ENCODE measurements at places on chromosomes 12 and 14. TPM values are rescaled to one million over a fixed set of nuclear protein-coding genes. Genes with fewer than 3 reads are reported as not detected.

CD163L1 gene
- under 0.01 TPM for total RNA-seq

TRAF3 gene
- total RNA-seq, result 31.6 TPM

FOXG1 gene
- total RNA-seq, result under 0.01 TPM

OTOGL gene
- total RNA-seq, result under 0.01 TPM

GZMB gene
- total RNA-seq, result not detected

EPYC gene
- total RNA-seq, result not detected

ENDOU gene
- under 0.01 TPM for total RNA-seq

DDN gene
- total RNA-seq, result 0.33 TPM

AP5M1 gene
- total RNA-seq, result 20.7 TPM

PLBD1 gene
- total RNA-seq, result 1.4 TPM

APOF gene
- total RNA-seq, result not detected

DPF3 gene
- 3.1 TPM for total RNA-seq

RNF212B gene
- total RNA-seq, result not detected

MYF6 gene
- total RNA-seq, result 0.11 TPM

SRP54 gene
- 118 TPM for total RNA-seq

FMNL3 gene
- total RNA-seq, result 26.3 TPM

FGF23 gene
- not detected for total RNA-seq

REP15 gene
- total RNA-seq, result 2.3 TPM

FGF6 gene
- not detected for total RNA-seq

CATSPERB gene
- total RNA-seq, result 0.11 TPM

KRT75 gene
- not detected for total RNA-seq

GTF2H3 gene
- total RNA-seq, result 44.7 TPM

LMNTD1 gene
- total RNA-seq, result 1.9 TPM

MSRB3 gene
- total RNA-seq, result 30.4 TPM

SRRM4 gene
- under 0.01 TPM for total RNA-seq

TMEM52B gene
- not detected for total RNA-seq

MYF5 gene
- total RNA-seq, result not detected

RTL1 gene
- total RNA-seq, result under 0.01 TPM

HOXC6 gene
- total RNA-seq, result not detected

KRT73 gene
- total RNA-seq, result not detected

PMEL gene
- 1.5 TPM for total RNA-seq

FANCM gene
- total RNA-seq, result 6.2 TPM

HOTAIR gene
- not detected for total RNA-seq

MDP1 gene
- total RNA-seq, result 18.9 TPM

CYP27B1 gene
- total RNA-seq, result 0.55 TPM

TMEM229B gene
- 0.33 TPM for total RNA-seq

ZNF10 gene
- total RNA-seq, result 7.0 TPM

SYCP3 gene
- 0.11 TPM for total RNA-seq

RERGL gene
- total RNA-seq, result not detected

GALNT16 gene
- total RNA-seq, result 1.1 TPM

SLC5A8 gene
- total RNA-seq, result not detected

RAB3IP gene
- total RNA-seq, result 12.7 TPM

CISTR gene
- not detected for total RNA-seq

TRHDE gene
- 87.2 TPM for total RNA-seq
